Lower lobe of right lung (tissue), 2 donors: ENCODE measurements at places on chromosomes 6 and 20. TPM values are rescaled to one million over a fixed set of nuclear protein-coding genes. Genes with fewer than 3 reads are reported as not detected.

- no peak for DNase-seq
Measured at GRCh38 chr6:165729307-165729936, 66.4 kb upstream of the PDE10A start.

GRCh38 chr20:61433816-61434215, 181.8 kb downstream of the CDH4 start:
- no peak for DNase-seq

The CLDN20 gene
- total RNA-seq: not detected

The EYS gene
- total RNA-seq: not detected

The KHDRBS2 gene
- 10.9 TPM for total RNA-seq

The STX11 gene
- 54.1 TPM for total RNA-seq

The OR2J3 gene
- total RNA-seq: not detected
